ENCODE measurements at places on chromosomes 3 and 15.

GRCh38 chr3:32998631-32999451 is 47.4 kb downstream of the CCR4 start:
- no peak for DNase-seq

GRCh38 chr3:41173926-41174885 is 25.1 kb upstream of the CTNNB1 start:
- DNase-seq = no peak

DNA sequence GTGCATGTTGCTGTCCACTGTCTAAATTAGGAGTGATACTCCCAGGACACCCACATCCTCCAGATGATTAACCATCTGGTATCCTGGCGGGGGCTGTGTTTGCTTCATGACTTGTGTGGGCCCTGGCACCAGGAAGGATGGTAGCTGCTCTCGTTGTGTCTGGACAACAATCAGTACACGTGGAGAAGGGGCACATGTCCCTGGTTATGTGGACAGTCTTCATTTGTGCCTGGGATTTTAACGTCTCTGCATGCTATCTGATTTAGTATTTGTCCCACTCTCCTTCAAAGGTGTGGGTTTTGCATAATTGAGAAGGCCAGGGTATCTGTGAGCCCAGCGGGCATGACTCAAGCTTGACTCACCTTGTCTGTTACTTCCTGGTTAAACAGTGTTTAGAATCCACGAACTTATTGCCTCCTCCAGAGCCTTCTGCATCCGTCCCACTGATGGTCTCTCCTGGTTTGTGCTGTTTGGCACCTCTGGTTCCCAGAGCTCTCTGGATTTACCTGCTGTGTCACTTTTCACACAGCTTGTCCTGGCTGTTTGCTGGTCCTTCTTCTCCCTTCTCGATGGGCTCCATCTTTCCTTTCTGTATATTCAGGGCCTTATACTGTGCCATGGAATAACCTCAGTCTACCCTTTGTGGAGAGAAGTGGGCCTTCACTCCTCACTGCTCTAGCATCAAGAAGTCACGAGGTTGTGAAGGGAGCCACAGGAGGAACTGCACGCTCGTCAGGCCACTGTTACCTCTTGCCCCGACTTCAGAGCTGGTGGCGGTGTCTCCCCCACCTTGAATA is 32.5 kb downstream of the ARNT2 start:
- no peak for DNase-seq

GRCh38 chr3:126121074-126121473 is 37.1 kb upstream of the SLC41A3 start:
- no peak for DNase-seq

DNA sequence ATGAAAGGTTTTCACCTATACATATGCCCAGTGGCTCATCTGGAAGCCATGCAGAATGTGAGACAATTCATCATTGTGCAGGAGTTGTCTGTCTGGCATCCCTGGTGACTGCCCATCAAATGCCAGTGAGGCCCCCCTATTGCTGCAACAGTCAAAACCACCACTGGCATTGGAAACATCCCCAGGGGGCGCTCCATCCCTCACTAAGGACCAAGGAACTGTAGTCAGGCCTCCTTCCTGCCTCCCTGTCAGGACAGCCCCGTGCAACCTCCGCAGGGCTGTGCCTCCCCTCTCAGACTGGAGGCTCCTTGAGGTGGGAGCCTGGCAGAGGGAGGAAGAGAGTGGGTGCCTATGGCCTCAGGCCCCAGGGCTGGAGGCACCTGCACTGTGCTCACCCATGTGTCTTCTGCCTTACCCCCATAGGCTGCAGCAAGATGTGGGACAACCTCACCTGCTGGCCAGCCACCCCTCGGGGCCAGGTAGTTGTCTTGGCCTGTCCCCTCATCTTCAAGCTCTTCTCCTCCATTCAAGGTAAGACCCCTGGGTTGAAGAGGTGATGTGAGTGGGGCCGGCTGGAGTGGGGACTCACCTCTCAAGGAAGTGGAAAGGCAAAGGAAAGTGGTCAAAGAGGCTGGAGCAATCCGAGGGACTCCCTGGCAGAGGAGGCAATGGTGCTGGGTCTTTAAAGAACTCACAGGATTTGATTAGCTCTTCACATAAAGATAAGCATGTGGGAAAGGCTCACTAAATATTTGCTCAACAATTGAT is 16.5 kb downstream of the VIPR1 start:
- DNase-seq = no peak

GRCh38 chr3:186152361-186152798 is 43.5 kb upstream of the ETV5 start:
- no peak for DNase-seq

GRCh38 chr3:126412841-126413692 is 18.4 kb downstream of the CFAP100 start:
- DNase-seq = no peak

DNA sequence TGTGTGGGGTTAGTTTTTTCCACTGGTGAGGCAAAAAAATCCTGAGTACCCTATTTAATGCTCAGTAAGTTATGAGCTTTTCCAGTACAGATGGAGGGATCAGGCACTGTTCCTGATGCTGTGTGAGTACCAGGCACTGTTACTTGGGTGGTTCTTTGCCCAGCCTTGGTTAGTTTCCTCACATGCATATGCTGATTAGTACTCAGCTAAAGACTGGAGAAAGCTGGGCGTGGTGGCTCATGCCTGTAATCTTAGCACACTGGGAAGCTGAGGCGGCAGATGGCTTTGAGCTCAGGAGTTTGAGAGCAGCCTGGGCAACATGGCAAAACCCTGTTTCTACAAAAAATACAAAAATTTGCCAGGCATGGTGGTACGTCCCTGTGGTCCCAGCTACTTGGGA is 210.3 kb upstream of the SGO1 start:
- DNase-seq = no peak

- DNase-seq = no peak
Measured at GRCh38 chr3:32842531-32842931, 24.7 kb downstream of the TRIM71 start.

DNA sequence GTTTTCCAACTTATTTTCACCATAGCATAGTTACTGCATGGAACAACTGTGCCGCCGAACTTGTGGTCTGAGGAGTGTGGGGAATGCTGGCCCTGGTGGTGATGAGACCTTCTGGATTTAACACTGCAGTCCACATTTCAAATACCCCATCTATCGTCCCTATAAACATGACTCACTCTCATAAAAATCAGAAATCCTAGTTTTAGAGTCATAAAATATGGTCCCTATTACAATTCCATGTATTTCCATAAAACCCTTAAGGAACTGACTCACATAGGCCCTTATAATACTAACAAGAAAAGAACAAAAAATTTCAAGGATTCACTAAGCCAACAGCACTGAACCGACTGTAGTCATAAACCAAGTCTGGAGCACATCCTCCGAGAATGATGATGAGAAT is 147.2 kb downstream of the FOXP1 start:
- no peak for DNase-seq

- no peak for DNase-seq
Measured at GRCh38 chr3:127908202-127908601, 6.8 kb upstream of the KBTBD12 start.

DNA sequence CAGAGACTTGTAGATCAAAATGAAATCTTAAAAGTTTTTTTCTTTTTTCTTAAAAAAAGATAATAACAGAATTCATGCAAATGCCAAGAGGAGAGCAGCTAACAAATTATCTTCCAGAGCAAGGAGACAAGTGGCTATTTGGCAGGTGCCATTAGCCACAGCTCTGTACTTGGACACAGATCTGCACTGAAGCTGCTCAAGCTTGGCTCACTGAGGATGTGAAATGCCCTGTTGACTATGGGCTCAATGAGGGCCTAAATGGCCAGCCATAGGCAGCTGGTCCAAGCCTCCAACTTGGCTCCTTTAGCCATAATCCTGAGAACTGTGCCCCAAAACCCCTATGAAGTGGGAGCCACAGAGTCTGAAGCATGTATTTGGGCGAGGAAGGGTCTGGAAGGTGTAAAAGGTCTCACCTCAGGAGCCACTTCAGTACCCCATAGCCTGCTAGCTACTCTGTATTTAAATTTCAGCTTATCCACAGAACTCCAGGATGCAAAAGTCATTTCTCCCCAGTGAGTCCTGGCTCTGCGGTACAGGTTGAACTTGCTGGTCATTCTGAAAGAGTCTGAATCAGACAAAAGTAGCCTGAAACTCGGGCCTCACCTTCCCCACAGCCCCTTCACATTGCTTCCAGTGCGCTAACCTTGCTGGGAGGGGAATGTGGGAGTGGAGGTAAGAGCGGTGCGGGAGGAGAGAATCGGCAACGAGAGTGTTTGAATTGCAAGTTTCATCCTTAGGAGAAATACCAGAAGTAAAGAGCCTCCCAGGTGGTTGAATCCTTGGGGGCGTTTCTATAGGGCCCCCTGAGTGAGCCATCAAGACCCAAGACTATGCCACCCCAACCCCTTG is 48.0 kb downstream of the ZIC4 start:
- DNase-seq = no peak

DNA sequence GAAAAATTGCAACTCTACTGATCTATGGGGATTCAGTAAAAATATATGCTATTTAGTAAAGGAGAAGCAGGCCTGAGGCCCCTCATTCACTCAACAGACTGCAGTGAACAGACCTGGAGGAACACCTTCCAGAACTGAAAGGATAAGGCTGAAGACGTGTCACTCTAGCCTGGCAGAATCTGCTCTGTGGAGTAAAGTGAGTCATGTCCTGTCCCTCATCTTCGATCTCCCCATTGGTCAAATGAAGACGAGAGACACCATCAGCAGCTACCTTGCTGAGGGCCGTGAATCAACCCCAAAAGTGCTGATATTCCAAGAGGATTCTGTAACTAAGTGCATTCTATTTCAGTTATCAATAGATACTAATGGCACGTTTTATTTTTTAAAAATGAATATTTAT is 359.7 kb downstream of the FGF12 start:
- DNase-seq = no peak

GRCh38 chr3:108488631-108489030 is 21.8 kb downstream of the MYH15 start:
- no peak for DNase-seq

GRCh38 chr3:128321418-128321817 is 145.3 kb downstream of the DNAJB8 start:
- DNase-seq = no peak

GRCh38 chr3:98743071-98743470 is 20.1 kb upstream of the ST3GAL6 start:
- no peak for DNase-seq

DNA sequence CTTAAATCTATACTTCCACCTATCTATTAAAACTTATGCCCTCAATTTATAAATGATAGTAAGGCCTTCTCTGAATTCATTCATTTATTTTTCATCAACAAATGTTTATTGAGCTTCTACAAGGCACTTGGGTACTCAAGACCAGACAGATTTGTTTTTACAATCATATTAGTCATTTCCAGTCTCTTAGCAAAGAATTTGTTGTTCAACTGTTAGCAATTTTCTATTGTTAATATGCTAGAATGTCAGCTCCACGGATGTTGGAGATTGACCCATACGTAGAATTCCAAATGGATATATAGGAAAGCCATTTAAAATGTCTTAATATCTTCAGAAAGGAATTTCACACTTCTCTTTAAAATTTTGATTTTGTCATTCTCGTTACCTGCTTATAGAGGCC is 36.7 kb downstream of the ZBTB38 start:
- DNase-seq = no peak

DNA sequence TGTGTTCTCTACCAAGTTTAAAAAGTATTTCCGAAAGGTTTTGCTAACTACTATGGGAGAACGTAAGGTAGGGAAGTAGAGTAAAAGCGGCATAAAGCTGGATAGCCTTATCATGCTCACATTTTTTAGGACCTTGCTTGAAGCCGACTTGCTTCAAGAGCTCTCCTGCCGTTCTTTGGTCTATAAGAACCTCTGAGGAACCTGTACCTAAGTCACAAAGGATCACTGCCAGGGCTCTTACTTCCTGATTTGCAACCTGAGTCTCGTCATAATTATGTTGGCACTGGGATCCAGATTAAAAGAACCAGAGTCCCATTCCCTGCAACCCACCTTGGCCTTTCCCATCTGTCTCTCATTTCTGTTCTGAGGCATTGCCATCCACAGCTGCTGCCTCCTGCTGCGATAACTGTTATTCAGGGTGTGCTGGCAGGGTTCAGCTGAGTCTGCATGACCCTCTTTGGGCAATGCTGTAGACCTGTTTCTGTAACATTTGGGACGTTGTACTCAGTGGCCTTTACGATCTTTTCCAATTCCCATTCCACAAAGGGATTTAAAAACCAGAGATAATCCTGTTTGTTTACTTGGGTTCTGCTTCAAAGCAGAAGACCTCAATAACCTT is 131.0 kb upstream of the UMPS start:
- no peak for DNase-seq

- DNase-seq = no peak
Measured at GRCh38 chr15:55535436-55535835, 27.4 kb upstream of the DNAAF4 start.

DNA sequence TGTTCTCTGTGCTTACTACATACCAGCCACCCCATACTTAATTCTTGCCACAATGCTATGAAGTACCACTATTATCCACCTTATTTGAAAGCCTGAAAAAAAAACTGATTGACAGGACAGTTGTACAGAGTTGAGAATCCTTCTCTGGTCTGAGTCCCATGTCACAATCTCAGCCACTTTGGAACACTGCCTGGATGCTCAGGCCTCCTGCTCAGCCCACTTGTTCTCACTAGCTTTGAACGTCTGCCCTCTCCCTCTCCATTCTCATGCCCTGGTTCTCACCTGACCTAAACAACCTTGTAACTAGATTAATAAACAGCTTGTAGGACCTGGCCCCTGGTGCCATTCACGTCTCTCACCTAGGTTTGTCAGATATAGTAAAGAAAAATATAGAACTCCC is 53.9 kb downstream of the TRIM69 start:
- DNase-seq = no peak

- DNase-seq = no peak
Measured at GRCh38 chr15:80697075-80697685, 2.1 kb downstream of the ABHD17C start.

GRCh38 chr3:192284443-192285072 is 442.8 kb downstream of the FGF12 start:
- DNase-seq = no peak

DNA sequence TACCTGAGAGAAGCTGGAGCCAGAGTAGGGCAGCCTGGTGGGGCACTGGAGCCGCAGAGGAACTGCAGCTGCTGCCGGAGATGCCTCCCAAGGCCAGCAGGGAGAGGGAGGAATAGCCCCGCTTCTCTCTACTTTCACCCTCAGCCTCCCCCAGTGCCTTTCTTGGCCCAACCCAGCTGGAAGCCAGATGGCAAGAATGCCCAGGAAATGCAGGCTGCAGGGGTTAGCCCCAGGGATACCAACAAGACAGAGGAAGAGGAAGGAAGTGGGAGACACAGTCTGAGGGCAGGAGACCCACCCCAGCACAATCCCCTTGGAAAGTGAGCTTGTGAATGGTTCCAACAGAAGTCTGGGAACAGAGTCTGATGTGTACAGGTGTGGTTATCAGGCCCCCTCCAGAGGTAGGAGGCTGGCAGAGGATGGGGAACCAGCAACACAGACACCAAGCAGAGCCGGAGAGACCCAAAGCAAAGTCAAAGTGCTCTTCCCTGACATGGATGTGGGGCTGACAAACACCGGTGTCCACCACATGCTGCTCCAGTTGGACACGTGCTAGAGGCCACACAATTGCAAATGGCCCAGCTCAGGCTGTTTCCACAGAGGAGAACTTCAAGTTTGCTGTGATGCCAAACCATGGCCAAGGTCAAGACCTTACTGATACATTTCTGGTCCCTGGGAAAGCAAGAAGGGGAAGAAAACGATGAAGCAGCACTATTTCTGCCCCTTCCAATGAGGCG is 418.8 kb upstream of the PROK2 start:
- no peak for DNase-seq

- no peak for DNase-seq
Measured at GRCh38 chr15:57607570-57608000, 15.9 kb downstream of the MYZAP start.

Measured in DMS153 (cell line).